ENCODE measurements at places on chromosomes 16 and 17.
A peak's percentile ranks its signal among the peaks of the same experiment; 100 is the strongest.

DNA sequence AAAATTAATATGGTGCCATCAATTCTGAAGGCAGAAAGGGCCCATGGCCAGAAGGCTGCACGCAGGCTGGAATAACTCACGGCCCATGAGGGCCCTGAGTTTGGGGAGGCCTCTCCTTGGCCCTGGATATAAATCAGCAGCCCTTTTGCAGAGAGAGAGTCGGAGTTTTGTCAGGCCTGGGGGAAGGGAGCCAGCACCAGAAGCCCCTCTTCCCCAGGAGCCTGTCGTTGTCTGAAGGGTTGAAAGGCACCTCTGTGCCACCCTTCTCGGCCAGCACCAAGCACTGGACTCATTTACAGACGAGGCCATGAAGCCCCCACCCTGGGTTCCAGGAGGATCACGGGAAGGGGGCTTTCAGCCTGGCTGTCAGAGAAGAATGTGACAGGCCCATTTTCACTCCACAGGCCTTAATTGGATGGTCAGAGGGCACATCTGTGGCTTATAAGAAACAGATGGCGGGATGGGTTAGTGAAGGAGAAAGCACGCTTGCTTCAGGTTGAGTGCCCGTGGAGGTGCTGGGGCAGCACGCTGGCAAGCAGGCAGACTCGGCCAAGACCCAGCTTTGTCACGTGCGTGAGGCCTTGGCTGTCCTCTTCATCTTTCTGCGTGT, 140.6 kb downstream of the CLEC16A start:
- DNase-seq = no peak

DNA sequence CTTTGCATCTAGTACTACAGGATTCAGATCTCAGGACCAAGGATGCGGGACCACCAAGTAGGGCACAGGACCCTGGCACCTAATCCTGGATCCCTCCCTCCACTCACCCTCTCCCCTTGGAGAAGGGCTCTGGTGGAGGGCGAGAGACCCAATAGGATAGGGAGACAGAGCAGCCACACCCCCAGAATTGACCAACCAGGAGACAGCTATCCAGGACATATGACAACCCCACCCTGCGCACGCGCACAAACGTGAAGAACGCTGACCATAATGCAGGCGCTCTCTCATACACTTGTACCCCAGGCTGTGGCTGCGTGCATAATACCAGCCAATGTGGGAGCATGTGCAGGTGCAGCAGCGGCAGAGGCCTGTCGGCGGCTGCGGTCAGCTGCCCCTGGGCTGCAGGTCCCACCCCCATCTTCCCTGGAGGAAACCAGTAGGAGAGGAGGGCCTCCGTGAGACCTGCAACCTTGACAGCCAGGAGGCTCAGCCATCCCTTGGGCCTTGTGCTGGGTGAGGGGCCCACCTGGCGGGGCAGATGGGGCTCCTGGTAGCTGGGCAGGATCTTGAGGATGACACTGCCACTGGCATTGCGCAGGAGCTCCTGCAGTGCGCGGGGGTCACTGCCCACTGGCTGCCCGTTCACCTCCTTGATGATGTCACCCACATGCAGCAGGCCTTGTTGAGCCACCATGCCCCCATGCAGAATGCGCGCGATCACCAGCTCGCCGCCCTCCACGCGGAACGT, 25.4 kb downstream of the MPP2 start:
- DNase-seq = no peak

DNA sequence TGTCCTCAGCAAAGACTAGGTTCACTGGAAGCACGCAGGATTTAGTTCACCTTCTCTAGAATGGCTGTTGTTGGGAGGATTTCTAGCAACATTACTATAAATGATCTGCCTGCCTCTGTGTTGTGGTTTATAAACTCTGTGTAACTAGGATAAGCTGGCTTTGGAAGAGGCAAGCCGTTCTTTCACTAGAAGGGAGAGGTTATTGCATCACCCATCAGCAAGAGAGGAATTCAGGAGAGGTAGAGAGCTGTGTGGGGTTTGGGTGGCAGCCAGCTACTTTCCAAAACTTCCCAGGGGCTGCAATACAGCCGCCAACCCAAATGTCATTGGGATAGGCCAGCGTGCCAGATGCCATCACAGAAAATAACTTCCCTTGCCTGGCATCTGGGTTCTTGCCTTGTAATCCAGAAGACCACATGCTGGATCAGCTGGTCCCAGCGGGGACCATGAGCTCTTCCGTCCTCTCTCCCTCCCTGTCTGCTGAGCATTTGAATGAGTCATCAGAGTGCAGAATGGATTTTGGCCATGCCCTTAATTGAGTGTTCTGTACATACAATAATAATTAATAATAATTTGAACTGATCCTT, 95.7 kb upstream of the RBFOX1 start:
- DNase-seq = no peak

- DNase-seq = no peak
Measured at GRCh38 chr16:19882646-19883045, 2.0 kb downstream of the GPRC5B start.

DNA sequence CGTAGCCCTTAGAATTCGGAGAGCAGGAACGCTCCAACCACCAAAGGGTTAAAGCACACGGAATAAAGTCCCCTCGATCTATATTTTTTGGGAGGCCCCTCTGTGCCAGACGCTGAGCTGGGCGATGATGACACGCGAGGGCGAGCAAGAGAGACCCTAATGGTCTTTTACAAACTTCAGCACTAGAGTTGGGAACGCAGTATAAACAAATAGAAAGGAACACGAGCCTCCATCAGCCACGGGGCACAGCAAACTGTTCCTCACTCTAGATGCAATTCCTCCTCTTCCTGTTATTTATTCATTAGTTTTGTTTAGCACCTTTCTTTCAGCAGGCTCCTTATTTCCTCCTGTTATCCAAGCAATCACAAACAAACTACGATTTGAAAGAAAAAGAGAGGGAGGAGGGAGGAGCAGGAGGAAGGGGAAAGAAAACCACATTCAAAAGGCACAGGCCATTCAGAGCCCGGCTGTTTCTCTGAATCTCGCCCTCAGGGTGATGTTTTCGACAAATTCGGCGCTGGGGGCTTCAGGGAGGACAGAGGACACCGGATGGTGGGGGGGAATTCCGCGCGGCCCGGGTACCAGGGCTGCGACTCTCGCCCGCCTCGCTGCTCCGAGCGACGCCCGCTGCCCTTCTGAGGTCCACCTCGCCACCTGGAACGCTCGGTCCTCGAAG, 1.6 kb downstream of the TOX3 start:
- peak; percentile 49 for DNase-seq

DNA sequence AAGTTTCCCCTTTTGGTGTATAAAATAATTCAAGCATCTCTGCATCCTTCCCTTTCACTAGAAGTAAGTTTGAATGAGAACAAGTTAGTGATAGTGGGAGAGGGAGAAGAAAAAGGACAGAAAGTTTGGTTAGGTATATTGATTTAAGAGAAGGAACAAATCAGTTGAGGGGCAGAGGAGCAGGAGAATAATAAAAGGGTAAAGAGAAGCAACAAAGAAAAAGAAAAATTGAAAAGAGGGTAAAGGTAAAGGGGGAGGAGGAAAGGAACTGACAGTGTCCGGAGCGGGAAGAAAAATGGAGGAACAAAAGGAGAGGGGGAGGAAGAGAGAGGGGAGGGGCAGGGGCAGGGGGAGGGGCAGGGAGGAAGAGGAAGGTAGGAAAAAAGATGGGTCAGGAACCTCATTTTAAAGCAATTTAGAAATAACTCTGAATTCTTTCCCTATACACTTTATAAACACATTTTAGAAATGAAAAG, 6.3 kb upstream of the IGF2BP1 start:
- DNase-seq = no peak

GRCh38 chr16:69402439-69402838, 16.6 kb upstream of the TERF2 start:
- no peak for DNase-seq

GRCh38 chr17:354651-355556, 2.3 kb upstream of the RPH3AL start:
- DNase-seq = peak; percentile 31

GRCh38 chr17:79678736-79679255, 51.9 kb upstream of the ENPP7 start:
- DNase-seq = no peak

- no peak for DNase-seq
Measured at GRCh38 chr17:41133880-41134735, 6.2 kb downstream of the KRTAP4-6 start.
